ENCODE measurements at places on chromosomes 6 and 20. TPM values are rescaled to one million over a fixed set of nuclear protein-coding genes. Genes with fewer than 3 reads are reported as not detected.

DNA sequence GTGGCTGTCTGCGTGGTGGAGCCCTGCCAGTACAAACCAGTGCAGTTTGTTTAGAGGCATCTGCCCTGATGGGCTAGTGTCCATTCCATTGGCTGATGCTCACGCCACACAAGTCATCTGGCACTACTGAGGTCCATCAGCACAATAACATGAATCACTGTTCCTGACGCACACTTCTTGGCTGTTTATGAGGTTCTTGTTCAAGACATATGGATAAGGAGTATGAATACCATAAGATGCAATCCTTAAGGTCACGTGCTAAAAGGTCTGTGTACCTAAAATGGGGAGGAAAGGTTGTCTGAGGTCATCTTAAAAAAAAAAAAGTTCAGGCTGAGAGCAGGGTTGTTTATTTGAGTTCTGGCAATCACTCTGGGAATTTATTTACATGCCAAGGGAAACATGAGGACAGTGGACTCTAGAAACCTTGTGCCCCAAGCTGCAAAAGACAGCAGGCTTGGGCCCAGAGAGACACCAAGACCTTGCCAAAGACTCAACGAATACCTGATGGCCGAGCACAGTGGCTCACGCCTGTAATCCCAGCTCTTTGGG lies 54.1 kb upstream of the SHLD1 start:
- no peak for DNase-seq

GRCh38 chr20:25055711-25056495 lies 2.0 kb downstream of the ACSS1 start:
- DNase-seq: no peak

GRCh38 chr6:11380969-11381744 lies 148.7 kb upstream of the NEDD9 start:
- DNase-seq: no peak

ATP9A gene
- total RNA-seq: 25.6 TPM

DNA sequence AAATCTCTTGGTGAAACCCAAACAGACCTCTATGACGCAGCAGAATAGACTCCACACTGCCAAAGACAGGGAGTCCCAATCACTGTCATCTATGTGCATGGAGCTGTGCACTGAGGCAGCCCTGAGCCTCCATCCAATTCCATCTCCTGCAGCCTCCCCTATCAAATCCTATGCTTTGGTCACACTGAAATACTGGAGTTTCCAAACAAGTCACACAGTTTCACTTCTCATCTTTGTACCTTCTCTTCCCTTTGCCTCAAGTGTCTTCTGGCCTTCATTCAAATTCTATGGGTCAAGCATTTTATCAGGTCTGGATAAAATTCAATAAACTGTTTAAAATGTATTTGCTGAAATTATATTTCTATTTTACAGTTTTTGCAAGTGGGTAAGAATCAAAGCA lies 38.5 kb downstream of the FBXL4 start:
- no peak for DNase-seq

CAGE1 gene
- not detected for total RNA-seq

DNA sequence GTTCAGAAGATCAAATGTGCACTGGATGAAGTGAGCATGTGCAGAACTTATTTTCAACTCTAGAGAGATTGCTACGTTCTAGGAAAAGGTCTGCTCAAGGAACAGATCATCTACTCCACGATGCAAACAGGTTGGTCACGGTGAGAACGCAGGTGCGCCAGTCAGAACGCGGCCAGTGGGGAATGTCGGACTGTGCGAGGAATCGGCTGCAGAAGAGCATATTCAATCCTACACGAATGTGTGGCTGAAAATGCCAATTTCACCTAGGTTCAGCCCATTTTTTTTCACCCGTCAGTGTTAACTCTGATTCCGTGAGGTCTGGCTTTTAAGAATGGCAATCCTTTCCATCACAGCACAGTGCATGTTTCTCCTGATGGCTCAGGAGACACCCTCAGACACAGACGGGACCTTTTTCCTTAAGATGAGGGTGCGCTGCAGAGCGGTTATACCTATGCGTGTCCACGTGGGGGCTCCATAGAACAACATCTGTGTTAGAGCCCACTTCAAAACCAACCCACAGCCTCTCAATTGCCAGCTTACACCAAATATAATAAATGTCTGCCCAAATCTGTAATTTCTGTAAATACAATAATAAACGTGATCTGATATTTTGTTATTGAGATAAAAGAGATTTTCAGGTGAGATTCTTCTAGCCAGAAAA lies 250.4 kb downstream of the FOXA2 start:
- DNase-seq: no peak

DNA sequence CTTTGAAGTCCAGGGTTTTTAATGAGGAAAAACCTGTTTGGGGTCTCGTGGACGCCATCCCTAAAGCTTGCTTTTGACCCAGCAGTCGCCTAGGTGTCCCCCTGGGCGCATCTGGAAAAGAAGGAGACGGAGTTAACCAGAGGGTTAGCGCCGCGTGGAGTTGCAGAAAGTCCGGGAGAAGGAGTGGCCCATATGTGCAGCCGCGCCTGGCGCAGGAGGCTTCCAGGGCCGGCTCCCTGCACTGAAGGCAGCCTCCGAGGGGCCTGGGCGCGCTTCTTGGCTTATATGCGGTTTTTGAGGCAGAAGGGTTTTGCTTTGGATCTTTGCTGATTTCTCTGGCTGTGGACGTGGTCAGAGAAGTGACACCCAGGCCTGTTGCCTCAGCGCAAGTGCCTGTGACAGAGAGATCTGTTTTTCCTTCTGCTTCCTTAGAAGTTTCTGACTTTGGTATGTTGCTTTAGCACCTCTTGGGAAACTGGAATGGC lies 987 bp downstream of the TMEM181 start:
- DNase-seq: no peak

- DNase-seq: no peak
Measured at GRCh38 chr6:122426597-122426996, 27.1 kb downstream of the HSF2 start.

DNA sequence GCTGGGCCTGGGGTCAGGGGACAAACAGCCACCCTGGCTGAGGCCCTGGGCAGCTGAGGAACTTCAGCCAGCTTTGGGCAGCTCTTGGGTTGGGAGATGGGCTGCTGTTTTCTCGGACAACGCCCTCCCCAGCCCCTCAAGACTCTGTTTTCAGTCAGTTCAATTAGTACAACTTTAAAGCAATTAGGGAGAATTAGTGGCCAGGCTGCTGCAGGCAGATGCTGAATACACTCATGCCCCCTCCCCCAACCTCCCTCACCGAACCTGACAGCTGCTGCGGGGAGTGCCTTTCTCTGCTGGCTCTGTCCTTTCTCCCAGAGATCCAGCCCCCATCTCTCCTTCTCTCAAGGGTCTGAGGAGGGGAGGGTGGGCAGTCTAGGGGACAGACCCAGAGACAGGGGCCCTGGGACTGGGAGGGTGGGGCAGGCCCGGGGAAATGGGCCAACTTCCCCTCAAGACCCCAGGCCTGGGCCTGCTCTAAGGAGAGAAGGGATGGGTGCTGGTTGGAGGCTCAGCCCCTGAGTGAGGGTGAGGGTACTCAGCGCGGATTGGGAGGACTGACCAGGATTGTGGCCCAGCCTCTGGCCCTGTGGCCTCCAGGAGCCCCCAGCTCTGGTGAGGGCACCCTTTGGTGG lies 17.8 kb upstream of the MYT1 start:
- no peak for DNase-seq

EYA2 gene
- 2.2 TPM for total RNA-seq

FOXS1 gene
- 4.7 TPM for total RNA-seq

SLC22A1 gene
- 0.53 TPM for total RNA-seq

DNA sequence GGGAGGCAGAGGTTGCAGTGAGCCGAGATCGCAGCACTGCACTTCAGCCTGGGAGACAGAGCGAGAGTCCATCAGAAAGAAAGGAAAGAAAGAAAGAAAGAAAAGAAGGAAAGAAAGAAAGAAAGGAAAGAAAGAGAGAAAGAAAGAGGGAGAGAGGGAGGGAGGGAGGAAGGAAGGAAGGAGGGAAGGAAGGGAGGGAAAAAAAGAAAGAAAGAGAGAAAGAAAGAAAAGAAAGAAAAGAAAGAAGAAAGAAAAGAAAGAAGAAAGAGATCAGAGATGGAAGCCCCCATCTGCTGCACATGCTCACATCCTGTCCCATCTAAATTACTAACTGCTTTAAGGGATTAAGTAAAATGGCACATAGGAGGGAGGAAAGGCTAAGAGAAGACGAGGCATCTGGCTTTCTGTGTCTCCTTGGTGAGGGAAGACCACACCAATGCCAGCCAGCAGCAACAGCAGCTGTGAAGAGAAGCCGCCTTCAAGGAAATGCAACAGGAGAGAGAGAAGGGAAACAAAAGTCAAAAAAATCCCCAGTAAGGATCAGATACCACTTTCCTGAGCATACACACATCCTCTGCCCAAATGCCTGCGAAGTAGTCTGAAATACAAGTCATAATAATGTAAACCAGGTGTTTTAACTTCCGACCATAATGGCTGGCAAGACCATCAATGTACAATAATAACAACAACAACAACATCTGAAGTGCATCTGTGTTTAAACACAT lies 300.2 kb upstream of the JARID2 start:
- no peak for DNase-seq

DNA sequence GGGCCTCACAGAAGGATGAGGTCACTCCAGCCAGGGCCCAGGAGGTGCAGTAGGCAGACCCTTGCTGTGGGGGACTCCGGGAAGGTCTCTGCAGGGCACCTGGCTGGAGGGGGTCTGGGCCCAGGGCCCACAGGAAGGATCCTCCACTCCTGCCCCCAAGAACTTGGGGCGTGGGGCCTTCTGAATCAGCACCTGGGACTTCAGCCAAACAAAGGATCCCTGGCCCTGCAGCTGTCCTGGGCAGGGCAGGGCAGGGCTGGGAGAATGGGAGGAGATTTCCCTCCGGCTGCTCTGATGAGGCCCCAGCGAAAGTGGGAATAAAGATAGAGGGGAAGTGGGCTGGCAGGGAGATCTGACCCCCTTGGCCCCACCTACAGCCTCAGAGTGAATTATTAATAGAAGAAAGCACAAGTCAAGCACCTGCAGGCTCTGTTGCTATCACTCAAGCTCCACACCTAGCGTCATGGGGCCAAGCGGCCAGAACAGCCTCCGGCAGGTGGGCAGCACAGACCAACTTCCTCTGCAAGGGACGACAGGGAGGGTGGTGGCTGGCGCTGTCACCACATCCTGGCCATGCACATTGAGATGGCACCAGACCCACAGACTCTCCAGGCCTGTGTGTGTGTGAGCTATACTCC lies 61.6 kb upstream of the MRPS10 start:
- no peak for DNase-seq

- no peak for DNase-seq
Measured at GRCh38 chr6:52662031-52662430, 8.9 kb upstream of the TMEM14A start.

DNA sequence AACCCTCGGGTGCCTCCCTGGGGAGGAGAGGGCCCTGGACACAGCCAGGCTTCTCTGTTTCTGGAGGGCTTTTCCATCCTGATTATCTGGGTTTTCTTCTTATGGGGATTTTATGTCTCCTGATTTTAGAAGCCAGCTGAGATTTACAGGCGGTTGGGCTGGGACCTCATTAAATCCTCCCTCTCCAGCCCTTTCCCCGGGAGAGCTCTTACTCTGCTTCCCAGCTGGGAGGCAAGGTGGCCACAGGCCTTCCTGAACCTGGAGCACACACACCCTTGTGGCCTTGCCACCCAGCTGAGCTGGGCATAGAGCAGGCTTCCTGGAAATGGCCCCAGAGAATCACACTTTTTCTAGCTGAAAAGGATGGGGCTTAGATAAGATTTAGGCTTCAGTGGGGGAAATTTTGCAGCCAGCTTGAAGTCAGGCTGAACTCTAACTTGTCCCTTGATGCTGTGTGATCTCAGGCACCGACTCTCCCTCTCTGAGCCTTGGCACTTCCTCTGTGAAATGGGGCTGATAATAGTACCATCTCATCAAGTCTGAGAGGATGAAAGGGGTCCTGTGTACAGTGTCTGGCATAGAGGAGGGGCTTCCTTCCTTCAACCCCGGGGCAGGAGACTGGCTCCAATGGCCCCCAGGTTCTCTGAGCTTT lies 16.6 kb downstream of the VSTM2L start:
- no peak for DNase-seq

DNA sequence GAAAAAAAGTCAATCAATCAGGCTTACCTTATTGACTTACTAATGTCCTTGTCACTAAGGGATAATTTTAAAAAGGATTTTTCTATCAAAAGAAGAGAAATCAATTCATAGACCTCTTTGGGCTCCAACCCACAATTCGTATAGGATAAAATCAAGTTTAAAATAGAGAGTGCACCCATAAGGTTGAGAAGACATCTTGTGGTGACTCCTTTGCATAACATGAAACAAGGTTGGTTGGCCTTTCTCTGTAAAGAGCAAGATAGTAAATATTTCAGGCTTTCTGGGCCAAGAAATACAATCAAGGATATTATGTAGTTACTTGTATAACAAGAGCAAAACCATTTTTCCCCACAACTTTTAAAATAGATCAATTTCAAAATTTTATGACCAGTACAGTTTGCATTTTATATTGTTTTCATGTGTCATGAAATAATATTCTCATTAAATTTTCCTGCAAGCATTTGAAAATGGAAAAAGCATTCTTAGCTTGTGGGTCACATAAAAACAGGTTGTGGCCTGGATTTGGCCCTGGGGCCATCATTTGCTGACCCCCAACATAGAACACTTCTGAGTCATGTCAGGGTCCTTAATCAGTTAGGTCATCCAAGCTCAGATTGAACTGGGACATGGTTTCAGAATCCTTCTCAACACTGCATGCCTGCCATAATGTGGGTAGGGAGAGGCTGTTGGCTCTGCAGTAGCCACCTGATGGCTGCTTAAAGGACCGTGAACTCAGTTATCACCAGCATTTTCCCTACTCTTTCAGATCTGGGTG lies 76.7 kb downstream of the MYB start:
- no peak for DNase-seq

MOXD1 gene
- 123 TPM for total RNA-seq

DNA sequence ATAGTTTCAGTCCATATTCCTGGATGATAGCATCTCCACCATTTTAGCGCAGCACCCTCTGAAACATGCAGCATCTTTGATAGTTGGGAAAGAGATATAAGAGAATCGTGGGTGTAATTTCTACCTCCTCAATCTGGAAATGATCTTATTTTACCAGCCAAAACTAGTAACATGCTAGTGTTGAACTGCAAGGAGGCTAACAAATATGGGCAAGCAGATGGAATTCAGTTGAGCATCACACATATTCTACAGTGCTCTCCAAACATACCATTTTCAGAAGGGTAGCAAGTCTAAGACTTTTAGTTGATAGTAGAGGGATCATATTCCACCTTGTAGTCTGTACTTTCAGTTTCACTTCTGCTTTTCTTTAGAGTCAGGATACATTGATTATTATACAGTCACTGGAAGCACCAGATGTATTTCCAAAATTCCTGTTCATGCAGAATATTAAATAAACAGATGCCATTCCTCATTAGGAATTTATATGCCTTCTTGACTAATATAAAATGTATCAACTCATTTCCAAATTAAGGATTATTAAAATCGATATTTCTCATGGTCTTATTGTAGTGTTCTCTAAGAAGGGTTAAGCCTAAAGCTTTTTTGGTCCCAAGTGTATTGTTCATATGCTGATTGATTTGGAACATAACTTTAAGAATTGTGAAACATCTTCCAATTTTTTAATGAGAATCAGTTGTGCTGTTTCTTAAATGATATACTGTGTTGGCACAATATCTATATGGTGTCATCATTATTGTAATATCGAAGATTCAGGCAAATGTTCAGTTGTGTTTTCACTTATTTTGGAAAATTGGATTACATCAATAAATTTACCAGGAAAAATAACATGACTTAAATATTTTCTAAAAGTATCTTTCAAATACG lies 362.0 kb downstream of the CENPW start:
- no peak for DNase-seq

POM121L2 gene
- not detected for total RNA-seq

Measured in urinary bladder (tissue), 4 donors.